ENCODE measurements at places on chromosomes 1 and 21. TPM values are rescaled to one million over a fixed set of nuclear protein-coding genes. Genes with fewer than 3 reads are reported as not detected.

DNA sequence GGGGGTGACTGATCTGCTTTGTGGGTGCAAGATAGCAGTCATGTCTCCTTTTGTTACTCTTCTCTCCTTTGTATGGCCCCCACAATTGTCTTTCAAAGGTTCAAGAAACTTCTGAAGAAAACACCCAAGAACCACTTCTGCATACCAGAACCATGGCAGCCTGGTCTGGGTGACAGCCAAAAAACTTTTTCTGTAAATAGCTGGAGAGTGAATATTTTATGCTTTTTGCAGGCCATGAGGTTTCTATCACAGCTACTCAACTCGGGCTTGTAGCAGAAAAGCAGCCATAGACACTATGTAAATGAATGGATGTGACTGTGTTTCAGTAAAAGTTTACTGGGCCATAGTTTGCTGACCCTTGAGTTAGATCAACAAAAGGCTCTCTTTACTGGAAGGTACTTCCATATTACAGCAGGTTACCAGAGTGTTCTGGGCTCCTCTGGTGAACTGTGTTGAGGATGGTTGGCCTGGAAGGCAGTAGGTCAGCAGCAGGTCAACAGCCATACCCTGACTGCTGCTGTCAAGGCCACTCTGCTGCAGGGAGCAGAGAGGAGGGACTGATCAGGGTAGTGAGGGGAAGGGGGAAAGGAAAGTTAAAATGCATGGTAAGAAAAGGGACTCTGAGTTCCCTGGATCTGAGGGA, 116.4 kb downstream of the GDAP2 start:
- no peaks in the 10 kb centered on the region for H3K36me3 ChIP-seq
- H3K4me3 ChIP-seq: no peak overlapping the region
- peak; percentile 73 for DNase-seq
- no peak overlapping the region for H3K27ac ChIP-seq

DNA sequence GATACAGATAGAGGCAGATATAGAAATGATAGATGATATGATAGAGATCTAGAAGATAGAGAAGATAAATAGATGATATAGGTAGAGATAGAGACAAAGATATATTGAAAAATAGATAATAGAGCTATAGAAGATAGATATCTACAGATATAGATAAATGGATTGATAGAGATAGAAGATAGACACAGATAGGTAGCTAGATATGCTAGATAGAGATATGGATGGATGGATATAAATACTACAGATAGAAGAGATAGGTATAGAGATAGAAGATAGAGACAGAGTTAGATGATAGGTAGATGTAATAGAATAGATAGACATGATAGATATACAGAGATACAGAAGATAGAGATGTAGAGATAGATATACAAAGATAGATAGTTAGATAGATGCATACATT, 21.4 kb downstream of the TRIM11 start:
- no peaks in the 10 kb centered on the region for H3K27me3 ChIP-seq
- no peak for DNase-seq
- H3K4me3 ChIP-seq: no peak overlapping the region
- H3K36me3 ChIP-seq: no peaks in the 10 kb centered on the region
- H3K27ac ChIP-seq: no peak overlapping the region

The GBP3 gene
- 44.9 TPM for total RNA-seq

- no peak overlapping the region for H3K27ac ChIP-seq
- no peaks in the 10 kb centered on the region for H3K27me3 ChIP-seq
- no peak for DNase-seq
- H3K4me3 ChIP-seq: no peak overlapping the region
- no peaks in the 10 kb centered on the region for H3K36me3 ChIP-seq
Measured at GRCh38 chr1:50522691-50523342, 99.6 kb upstream of the DMRTA2 start.

The SZT2 gene
- 17.2 TPM for total RNA-seq

DNA sequence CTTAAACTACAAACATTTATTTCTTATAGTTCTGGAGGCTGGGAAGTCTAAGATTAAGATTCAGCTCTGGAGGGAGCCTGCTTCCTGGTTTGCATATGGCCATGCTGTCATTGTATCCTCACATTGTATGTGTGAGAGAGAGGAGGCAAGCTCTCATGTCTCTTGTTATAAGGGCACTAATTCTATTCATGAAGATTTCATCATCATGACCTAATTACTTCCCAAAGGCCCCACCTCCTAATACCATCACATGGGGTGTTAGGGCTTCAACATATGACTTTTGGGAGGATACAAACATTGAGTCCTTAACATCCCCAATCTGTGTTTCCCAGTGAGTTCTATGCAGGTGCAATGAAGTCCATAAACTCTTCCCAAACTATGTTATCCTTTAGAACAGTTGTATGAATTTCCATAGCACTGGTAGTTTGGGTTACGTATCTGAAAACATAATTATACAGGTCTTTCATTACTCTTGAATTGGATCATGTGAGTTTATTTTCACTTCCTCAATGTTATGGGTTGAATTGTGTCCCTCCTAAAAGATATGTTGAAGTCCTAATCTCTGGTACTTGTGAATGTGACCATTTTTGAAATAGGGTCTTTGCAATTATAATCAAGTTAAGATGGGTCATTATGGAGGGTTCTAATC, 124.2 kb downstream of the RUNX1 start:
- no peak overlapping the region for H3K27ac ChIP-seq
- no peaks in the 10 kb centered on the region for H3K27me3 ChIP-seq
- no peak overlapping the region for H3K4me3 ChIP-seq
- H3K4me1 ChIP-seq: no peaks in the 10 kb centered on the region
- H3K36me3 ChIP-seq: no peaks in the 10 kb centered on the region
- no peak for DNase-seq

The SPAG17 gene
- under 0.01 TPM for total RNA-seq

DNA sequence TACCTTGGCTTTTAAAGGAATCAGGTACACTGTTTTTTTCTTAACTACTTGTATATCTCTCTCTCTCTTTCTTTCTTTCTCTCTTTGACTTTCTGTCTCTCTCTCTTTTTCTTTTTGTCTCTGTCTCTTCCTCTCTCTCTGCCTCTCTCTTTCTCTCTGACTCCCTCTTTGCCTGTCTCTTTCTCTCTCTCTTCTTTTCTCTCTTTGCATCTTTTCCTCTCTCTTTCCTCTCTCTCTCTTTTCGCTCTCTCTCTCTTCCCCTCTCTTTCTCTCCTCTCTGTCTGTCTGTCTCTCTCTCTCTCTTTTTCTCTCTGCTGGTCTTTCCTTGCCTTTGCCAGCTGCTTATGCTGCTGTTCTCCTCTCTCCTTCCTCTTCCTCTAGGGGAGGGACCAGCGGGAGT, 143.2 kb downstream of the TRIM33 start:
- H3K27me3 ChIP-seq: no peaks in the 10 kb centered on the region
- H3K4me3 ChIP-seq: no peak overlapping the region
- no peak for DNase-seq
- H3K36me3 ChIP-seq: no peaks in the 10 kb centered on the region
- H3K27ac ChIP-seq: no peak overlapping the region

- no peak for DNase-seq
- H3K27ac ChIP-seq: no peak overlapping the region
- no peak overlapping the region for H3K4me3 ChIP-seq
Measured at GRCh38 chr1:206926286-206926685, 4.5 kb upstream of the FCMR start.

The PLA2G2D gene
- not detected for total RNA-seq

- H3K36me3 ChIP-seq: no peaks in the 10 kb centered on the region
- H3K4me3 ChIP-seq: no peak overlapping the region
- DNase-seq: no peak
- H3K27ac ChIP-seq: no peak overlapping the region
- H3K27me3 ChIP-seq: no peaks in the 10 kb centered on the region
Measured at GRCh38 chr1:57163789-57164188, 198.0 kb upstream of the C8B start.

The SLC1A7 gene
- 0.33 TPM for total RNA-seq

GRCh38 chr1:237186675-237187074, 144.7 kb downstream of the RYR2 start:
- DNase-seq: no peak
- no peaks in the 10 kb centered on the region for H3K27me3 ChIP-seq
- no peak overlapping the region for H3K27ac ChIP-seq
- H3K4me3 ChIP-seq: no peak overlapping the region
- no peaks in the 10 kb centered on the region for H3K4me1 ChIP-seq
- no peaks in the 10 kb centered on the region for H3K36me3 ChIP-seq

DNA sequence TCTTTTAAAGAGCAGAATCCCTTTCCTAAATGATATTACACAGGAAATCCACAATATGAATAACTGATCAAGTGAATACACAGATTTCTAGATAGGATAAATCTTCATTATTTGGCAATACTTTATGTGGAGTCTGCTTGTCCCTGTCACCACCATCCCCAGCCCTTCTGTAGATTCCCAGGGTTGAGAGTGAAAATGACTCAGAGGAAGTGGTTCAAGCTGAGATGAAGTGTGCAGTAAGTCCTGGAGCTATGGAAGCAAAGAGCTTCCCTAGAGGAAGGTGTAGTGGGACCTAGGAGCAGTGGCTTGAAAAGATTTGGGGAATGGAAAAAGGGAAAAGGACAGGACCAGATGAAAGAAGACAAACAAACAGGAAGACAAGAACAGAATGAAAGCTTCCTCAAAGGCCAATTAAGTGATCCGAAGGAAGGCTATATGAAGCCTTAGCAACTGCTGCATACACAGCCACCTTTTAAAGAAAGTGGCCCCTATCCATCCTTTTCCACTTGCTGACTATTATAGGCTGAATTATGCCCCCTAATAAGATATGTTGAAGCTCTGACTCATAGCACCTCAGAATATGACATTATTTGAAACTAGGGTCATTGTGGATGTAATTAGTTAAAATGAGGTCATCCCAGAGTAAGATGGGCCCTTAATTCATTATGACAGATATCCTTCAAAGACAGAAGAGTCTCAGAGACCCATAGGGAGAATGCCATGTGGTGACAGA, 96.5 kb upstream of the CAMK1G start:
- no peak overlapping the region for H3K27ac ChIP-seq
- no peaks in the 10 kb centered on the region for H3K36me3 ChIP-seq
- H3K4me1 ChIP-seq: no peaks in the 10 kb centered on the region
- DNase-seq: peak; percentile 29
- H3K4me3 ChIP-seq: no peak overlapping the region

GRCh38 chr1:1206966-1207531, 657 bp upstream of the TNFRSF18 start:
- peaks cover 6% of the 10 kb centered on the region for H3K4me1 ChIP-seq
- no peak overlapping the region for H3K27ac ChIP-seq
- no peaks in the 10 kb centered on the region for H3K36me3 ChIP-seq
- no peaks in the 10 kb centered on the region for H3K27me3 ChIP-seq
- H3K4me3 ChIP-seq: no peak overlapping the region

DNA sequence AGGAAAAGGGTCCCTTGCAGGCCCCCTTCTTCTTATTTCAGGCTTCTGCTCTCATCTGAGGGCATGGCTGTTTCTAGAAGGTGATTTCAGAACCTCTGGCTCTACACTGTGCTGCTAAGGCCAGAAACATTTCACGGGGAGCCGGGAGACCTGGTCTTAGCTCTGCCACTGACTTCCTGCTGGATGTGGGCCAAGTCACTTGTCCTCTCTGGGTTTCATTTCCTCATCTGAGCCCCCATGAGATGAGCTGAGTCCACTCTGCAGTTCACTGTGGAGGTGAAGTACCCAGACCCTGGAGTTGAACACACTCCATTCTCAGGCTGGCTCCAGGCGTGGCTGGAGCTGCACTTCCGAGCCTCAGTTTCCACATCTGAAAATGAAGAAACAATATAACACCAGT, 2.1 kb downstream of the PADI1 start:
- H3K36me3 ChIP-seq: no peaks in the 10 kb centered on the region
- no peak overlapping the region for H3K27ac ChIP-seq
- no peak for DNase-seq
- H3K4me3 ChIP-seq: no peak overlapping the region

The RUNX3 gene
- 0.26 TPM for total RNA-seq

The NT5C1A gene
- not detected for total RNA-seq

The GUCA2A gene
- total RNA-seq: not detected

- no peaks in the 10 kb centered on the region for H3K27me3 ChIP-seq
- peaks cover 4% of the 10 kb centered on the region for H3K4me1 ChIP-seq
- no peak for DNase-seq
- H3K36me3 ChIP-seq: no peaks in the 10 kb centered on the region
- peak overlapping the region; percentile 91 for H3K27ac ChIP-seq
- H3K4me3 ChIP-seq: peak overlapping the region; percentile 79
Measured at GRCh38 chr1:163320891-163321290, 863 bp upstream of the NUF2 start.

DNA sequence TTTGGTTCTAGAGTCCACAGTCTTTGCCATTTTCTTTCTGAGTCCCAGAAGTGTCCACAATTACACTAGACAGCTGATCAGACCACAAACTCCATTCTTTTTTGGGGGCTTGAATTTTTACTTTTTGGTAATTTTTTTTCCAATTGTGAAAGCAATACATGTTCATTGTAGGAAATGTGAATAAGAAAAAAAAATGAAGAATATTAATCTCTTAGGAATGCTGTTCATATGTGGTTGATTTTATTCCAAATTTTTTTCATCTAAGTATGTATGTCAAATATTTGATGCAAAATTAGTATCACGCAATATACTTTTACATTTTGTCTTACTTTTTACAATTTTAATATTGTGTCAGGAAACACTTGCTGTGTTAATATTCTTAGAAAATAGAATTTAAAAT, 76.4 kb upstream of the ETS2 start:
- peaks cover 5% of the 10 kb centered on the region for H3K4me1 ChIP-seq
- no peak overlapping the region for H3K4me3 ChIP-seq
- H3K36me3 ChIP-seq: no peaks in the 10 kb centered on the region
- no peak overlapping the region for H3K27ac ChIP-seq
- H3K27me3 ChIP-seq: no peaks in the 10 kb centered on the region
- DNase-seq: no peak

DNA sequence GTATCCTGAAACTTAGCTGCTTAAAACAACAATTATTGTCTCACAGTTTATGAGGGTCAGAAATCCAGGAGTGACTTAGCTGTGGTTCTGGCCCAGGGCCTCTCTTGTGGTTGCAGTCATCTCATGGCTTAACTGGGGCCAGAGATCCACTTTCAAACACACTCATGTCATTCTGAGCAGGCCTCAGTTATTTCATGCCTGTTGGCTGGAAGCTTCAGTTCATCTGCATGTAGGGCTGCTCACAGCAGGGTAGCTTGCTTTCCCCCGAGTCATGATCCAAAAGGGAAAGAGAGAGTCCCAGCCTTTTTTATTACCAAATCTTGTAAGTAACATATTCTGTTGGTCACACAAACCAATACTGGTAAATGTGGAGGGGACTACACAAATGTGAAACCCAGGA, 96.6 kb upstream of the B3GALT2 start:
- no peak overlapping the region for H3K4me3 ChIP-seq
- H3K4me1 ChIP-seq: no peaks in the 10 kb centered on the region
- no peaks in the 10 kb centered on the region for H3K27me3 ChIP-seq

The C4BPA gene
- not detected for total RNA-seq

The ESPN gene
- not detected for total RNA-seq

DNA sequence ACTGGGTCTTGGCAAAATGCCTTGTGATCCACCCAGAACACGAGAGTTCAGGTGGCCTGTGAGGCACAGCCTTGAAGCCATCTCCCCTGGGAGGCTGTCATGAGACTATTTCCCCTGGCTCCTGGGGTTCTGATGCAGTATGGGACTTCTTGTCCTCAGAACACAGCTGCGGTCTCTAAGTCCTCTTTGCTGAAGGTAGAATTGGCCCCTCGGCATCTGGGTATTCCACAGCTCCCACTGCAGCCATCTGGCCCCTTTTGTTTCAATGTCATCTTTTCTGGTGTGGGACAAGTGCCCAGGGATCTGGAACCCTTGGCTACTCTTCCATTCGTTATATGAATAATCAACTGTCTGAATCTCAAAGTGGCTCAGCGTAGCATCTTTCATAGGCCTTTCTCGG, 17.0 kb upstream of the LY9 start:
- H3K4me3 ChIP-seq: no peak overlapping the region
- H3K4me1 ChIP-seq: no peaks in the 10 kb centered on the region
- no peak overlapping the region for H3K27ac ChIP-seq
- no peaks in the 10 kb centered on the region for H3K36me3 ChIP-seq
- DNase-seq: no peak

Data from fibroblast of lung (primary cell).